ENCODE measurements at places on chromosomes 2 and 18.

GRCh38 chr18:59232309-59233016 lies 12.5 kb downstream of the GRP start:
- no peak for DNase-seq

GRCh38 chr18:58565021-58565420 lies 63.9 kb downstream of the ALPK2 start:
- DNase-seq, result no peak

GRCh38 chr18:61554117-61554776 lies 221.0 kb downstream of the CDH20 start:
- no peak for DNase-seq

GRCh38 chr18:23307567-23308295 lies 145.4 kb upstream of the RIOK3 start:
- DNase-seq, result no peak

DNA sequence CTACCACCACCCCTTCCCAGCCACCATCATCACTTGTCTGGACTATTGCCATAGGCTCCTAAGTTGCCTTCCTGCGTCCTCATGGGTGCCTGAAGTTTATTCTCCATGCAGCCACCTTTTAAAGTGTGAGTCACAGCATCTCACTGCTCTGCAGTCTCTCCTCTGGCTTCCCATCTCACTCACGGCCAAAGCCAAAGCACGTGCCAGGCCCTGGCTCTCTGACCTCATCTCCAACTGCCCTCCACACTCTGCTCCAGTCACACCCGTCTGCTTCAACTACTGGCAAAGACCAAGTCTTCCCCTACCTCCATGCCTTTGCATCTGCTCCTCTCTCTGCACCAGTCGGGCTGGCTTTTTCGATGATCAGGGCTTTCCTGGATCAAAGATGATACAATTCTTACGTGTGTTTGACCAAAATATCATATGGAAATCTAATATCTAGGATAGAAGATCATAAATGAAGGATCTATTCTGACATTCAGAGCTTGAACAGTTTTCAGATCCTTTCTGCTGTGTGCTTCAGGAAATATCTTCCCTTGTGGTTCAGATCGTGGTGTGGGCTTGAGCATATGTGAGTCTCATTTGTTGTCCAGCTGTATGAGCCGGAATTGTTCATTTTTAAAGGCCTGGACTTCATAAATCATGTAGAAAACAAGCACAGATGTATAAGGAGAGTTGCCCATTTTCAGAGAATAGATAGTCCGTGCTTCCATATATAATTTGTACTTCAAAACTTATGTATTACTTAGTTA lies 175.6 kb downstream of the PRKCE start:
- DNase-seq, result no peak

All from NCI-H1092 (cell line).